Activated T-cell treated with anti-CD3 and anti-CD28 coated beads, Interleukin-2, amount 50 U/mL, for 48 hours (primary cell): ENCODE measurements at places on chromosomes 1 and 21.

DNA sequence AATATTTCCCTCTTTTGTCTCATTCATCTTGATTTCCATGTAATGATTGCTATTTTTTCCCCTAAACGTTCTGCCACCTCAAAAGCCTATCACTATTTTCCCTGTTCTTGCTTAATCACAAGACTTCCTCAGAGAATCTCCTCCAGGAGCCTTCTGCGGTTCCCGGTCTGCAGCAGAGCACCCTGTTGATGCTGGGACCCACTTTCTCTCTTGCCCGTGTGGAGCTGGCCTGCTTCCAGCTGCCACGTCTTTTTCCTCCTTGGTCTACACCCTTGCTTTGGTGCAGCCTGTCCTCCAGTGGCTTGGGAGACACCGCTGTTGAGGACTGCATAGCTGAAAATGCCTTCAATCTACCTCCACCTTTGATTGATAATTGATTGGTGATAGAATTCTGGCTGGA lies 70.0 kb upstream of the COA6 start:
- no peak for DNase-seq

GRCh38 chr21:44908908-44909307 lies 11.8 kb downstream of the ITGB2 start:
- DNase-seq = no peak

- no peak for DNase-seq
Observed at GRCh38 chr1:236016083-236016482, 48.8 kb downstream of the NID1 start.

GRCh38 chr21:38756746-38757145 lies 49.0 kb upstream of the ETS2 start:
- DNase-seq = no peak

DNA sequence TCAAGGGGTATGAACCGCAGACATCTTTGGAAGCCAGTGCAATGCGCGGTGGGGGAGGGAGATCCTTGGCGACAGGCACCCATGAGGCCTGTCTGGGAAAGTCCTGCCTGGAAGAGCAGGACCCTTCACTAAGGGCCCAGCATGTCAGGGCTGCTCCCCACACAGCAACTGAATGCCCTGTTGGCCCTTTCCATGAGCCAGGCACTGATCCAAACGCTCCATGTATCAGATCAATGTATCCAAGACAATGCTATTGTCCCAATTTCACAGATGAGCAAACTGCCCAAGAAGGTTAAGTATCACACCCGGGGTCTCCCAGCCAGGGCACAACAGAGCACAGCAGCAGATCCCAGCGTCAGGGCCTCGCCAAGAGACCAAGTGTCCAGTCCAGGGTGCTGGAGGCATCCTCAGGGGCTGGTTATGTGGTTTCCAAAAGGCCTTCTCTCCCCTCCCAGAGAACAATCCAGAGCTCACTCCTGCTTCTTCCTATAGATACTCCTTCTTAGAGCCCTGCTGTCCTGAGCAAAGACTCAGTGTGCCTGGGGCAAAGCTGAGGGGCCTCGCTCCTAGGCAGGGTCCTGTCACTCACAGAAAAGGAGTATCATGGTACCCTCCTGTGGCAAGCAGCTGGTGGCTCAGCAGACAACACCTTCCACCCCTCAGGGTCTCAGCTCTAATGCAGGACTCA lies 328.0 kb downstream of the NPHP4 start:
- no peak for DNase-seq

- no peak for DNase-seq
Observed at GRCh38 chr1:180974236-180974635, 48.4 kb downstream of the STX6 start.

DNA sequence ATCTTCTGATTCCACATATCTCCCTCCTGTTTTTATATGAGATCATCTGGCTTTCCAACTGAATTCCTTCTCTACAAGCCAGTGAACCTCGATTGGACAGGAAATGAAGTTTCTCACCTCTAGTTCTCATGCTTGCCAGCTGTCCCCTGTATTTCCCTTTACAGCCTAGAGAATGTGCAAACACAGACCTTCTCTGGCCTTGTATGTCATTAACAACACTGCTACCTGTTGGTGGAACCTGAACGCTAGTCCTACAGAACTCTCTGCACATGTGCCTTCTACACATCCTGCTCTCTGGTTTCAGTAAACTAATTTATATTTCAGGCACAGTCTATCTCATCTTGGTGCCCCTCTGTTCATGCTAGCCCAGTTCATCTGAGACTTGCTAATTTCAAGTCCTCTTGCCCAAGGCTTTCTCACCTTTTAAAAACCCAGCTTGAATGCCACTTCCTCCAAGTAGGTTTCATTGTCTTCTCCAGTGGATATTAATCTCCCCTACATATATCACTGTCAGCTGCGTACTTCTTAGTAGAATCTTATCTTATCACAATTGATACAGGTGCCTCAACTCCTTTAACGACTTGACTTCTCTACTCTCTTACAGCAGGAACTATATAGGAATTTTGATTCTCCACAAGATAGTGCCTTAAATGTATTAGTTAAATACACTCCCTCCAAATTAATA lies 549.9 kb downstream of the PLPP3 start:
- DNase-seq = no peak

DNA sequence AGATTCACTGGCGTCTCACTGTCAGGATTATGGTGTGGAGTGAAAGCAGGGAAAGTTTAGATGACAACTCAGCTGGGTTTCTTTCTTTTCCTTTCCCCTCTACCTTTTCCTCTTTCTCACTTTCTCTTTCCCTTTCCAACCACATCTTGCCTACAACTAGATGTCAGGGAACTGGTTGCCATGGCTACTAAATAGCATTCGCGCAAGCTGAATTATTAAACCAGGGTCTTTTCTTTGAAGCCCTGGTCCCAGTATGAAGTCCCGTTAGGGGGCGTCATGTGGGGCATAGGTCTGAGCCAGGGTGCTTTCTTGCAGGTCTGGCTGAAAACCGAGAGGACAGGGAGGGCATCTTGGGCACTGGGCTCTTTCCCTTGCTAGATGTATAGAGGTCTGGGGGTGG lies 168.4 kb upstream of the CACNA1E start:
- DNase-seq = no peak

- no peak for DNase-seq
Observed at GRCh38 chr1:71542155-71542554, 461.3 kb upstream of the ZRANB2 start.

- no peak for DNase-seq
Observed at GRCh38 chr1:235160383-235160956, 580 bp downstream of the RBM34 start.

- no peak for DNase-seq
Observed at GRCh38 chr1:74340656-74341055, 105.5 kb downstream of the TNNI3K start.

- no peak for DNase-seq
Observed at GRCh38 chr1:169090308-169090899, 16.1 kb upstream of the ATP1B1 start.
